ENCODE measurements at places on chromosomes 3 and 15.

- DNase-seq, result no peak
Measured at GRCh38 chr3:134056464-134056891, 26.8 kb upstream of the SLCO2A1 start.

DNA sequence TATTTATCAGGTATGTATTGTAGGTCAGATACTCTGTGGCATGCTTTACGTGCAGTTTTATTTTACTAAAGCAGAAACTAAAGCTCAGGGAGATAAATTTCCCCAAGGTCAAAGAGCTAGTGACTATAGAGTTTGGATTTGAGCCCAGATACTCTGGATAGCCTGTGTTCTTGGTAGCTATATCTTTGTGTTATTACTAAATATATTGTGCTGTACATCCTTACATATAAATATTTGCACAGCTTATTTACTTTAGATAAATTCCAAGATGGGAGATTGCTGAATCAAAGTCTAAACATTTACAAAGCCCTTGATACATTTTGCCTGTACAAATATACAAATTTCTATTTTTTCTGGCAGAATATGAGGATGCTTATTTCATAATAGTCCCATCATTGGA, 660.9 kb upstream of the NAALADL2 start:
- DNase-seq, result no peak

GRCh38 chr3:50177346-50177745, 14.1 kb upstream of the GNAT1 start:
- no peak for DNase-seq

DNA sequence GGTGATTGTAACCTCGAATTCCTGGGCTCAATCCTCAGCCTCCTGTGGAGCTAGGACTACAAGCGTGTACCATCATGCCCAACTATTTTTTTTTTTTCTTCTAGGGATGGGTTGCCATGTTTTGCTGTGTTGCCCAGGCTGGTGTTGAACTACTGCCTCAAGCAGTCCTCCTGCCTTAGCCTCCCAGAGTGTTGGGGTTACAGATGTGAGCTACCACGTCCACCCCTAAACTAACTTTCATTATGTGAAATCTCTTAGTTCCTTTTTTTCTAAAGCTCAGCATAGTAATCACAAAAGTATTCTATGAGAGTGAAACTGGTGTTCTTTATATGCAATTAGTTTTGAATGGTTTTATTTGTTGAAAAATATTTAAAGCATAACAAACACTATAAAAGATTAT, 92.1 kb downstream of the XRN1 start:
- DNase-seq, result no peak

DNA sequence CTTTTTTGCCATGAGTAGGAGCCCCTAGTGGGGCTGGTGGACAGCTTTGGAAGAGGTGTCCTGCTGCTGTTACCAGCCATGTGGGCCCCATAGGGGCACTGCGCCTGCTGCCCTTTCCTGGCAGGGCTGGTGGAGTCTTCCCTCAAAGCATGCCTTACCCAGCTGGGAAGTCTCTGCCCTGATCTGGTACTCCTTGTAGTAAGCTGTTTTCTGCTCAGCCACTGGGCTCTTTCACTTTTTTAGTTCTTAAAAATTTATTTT, 26.2 kb downstream of the HMCES start:
- DNase-seq, result no peak

DNA sequence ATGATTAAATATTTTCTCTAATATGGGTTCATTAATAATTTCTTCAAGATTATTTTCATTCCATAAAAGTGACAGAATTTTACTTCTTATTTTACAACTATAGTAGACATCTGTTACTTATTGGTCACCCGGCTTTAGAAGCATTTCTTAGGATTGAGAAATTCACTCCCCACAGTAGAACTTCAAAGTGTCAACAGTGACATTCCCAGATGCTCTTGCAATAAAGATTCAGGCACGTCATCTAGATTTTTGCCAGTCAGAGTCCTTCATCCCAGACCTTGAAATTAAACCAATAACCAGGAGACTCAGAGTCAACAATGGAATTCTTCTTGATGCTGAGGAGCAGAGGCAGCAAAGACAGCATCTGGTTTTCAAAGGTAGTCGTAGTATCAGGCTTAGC, 190.8 kb downstream of the VGLL3 start:
- DNase-seq, result no peak

- no peak for DNase-seq
Measured at GRCh38 chr3:182726258-182727142, 66.8 kb upstream of the ATP11B start.

- no peak for DNase-seq
Measured at GRCh38 chr3:63934041-63934866, 22.1 kb upstream of the SCAANT1 start.

GRCh38 chr3:156472684-156473083, 82.2 kb downstream of the SSR3 start:
- no peak for DNase-seq

DNA sequence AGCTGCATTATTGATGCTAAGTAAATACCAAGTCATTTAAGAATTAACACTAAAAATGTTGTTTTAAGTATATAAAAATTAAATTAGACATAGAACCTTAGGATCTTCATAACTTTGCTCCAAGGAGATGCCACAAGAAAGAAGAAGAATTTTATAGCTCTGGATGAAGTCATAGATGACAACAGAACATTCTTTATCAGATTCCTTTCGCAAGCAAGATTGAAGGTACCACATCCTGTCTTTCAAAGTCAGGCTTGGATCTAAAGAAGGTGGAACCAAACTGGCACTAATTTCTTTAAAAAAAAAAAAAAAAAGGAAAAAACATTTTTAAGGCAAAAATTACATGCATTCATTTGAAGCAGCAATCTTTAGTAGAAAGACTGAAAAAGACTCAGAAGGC, 62.5 kb downstream of the POLQ start:
- DNase-seq, result no peak

GRCh38 chr15:68318931-68319909, 41.7 kb downstream of the FEM1B start:
- DNase-seq, result no peak

DNA sequence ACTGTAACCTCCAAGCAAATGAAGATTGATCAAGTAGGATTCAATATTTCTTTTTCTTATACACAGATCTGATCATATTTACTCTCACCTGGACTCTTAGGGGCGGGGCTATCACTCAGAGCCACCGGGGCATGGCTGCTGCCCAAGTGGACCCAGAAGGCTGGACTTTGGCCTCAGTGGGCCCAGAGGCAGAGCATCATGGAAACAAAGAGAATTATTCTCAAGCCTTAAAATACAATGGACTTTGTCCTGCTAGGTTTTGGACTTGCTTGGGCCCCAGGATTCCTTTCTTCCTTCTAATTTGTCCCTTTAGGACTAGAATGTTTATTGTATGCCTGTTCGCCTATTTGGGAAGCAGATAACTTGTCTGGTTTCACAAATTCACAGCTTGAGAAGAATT, 85.1 kb downstream of the SUCLG2 start:
- no peak for DNase-seq

GRCh38 chr3:43071313-43071893, 34.5 kb downstream of the POMGNT2 start:
- no peak for DNase-seq
